ENCODE measurements at places on chromosomes 5 and 9.

GRCh38 chr5:101112645-101113044, 209.6 kb upstream of the ST8SIA4 start:
- DNase-seq: no peak

- no peak for DNase-seq
Observed at GRCh38 chr5:37665889-37666288, 174.0 kb downstream of the GDNF start.

DNA sequence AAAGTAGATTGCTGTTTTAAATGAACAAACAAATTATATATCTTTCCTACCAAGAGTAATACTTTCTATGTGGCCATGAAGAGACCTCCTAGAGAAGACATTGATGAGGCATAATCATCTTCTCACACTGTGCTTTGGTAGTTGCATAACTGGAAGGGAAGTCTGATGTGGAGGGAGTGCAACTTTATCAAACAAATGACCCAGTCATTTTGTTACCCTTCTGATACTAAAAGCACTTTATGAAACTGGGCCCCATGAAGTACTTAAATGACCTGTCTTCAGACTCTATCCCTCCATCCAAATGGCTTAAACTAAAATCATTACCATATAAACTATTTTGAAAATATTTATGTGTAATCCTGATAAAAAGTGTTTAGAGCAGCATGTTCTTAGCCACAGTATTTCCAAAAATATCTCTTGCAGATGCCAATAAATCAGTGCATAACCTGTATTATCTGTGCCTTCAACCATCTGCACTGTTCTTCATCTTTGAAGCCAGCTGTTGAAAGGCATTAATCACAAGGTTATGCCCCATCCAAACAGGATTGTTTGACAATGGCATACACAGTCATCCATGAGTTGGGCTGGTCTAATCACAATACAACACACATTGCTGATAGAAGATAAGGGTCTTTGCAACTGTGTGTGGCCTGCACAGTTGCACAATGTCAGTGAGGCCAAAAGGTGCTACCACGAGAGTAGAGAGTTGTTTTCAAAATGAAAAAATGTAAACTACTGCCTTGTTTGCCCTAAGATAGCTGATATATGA, 31.9 kb upstream of the MIER3 start:
- no peak for DNase-seq

DNA sequence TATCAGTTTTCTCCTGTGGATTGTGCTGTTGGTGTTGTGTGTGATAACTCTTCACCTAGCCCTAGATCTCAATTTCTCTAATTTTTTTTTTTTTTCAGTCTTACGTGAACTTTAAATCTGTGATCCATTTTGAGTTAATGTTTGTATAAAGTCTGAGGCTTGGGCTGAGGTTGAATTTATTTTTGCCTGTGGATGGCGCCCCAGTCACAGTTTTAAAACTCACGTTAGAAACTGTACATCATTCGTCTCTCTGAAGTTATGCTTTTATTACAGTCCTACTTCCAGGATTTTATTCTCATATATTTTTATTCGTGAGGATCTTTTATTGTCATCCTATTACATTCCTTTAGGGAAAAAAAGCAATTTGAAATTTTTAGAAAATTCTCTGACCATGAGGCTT, 103.1 kb downstream of the EHMT1 start:
- DNase-seq: no peak

GRCh38 chr9:124180557-124180956, 77.2 kb upstream of the NEK6 start:
- DNase-seq: peak; percentile 77

DNA sequence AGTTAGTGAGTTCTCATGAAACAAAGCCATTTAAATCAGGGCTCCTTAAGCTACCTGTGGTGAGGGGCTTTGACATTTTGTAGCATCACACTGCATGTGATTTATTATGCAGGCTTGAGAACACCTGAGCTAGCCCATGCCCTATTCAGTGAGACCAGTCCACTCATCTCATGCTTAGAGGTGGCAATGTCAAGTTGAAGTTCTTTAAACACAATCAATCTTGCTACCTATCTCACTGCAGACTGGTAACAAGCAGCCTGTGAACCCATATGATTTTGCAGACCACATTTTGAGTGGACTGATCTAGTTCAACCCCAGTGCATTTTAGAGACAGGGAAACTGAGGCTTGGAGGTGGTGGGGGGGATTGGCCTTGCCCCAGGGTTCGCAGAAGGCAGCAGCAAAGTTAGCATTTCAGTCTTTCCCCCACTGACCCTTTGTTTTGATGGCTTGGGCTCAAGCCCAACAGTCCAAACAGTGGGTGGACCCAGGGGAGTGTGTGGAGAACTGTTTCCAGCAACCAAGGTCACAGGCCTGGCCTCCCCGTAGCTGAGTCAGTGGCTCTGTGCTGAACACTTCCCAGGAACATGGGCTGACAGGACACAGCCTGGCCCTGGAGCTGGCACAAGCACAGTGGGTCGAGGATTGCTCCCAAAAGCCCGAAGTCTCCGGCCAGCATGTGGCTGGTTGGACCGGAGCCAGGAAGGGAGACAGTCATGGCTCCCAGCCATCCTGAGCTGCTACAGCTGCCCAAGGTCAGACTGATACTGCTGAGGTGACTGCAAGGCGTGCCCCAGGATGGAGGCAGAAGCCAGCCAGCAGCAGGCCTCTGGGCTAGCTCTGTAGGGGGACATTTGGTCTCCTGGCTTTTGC, 95.3 kb downstream of the RGS3 start:
- peak; percentile 74 for DNase-seq

- DNase-seq: no peak
Observed at GRCh38 chr5:82873452-82873851, 203.7 kb downstream of the TMEM167A start.

DNA sequence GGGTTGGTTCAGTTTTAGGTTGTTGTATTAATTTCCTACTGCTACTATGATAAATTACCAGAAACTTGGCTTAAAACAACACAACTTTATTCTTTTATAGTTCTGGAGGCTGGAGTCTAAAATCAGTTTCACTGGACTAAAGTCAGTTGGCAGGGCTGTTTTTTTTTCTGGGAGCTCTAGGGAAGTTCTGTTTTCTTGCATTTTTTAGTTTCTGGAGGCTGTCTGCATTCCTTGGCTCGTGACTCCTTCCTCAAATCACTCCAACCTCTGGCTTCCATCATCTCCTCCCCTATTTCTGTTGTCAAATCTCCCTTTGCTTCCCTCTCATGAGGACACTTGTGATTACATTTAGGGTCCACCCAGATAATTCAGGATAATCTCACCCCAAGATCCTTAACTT, 51.3 kb upstream of the SUB1 start:
- DNase-seq: no peak

DNA sequence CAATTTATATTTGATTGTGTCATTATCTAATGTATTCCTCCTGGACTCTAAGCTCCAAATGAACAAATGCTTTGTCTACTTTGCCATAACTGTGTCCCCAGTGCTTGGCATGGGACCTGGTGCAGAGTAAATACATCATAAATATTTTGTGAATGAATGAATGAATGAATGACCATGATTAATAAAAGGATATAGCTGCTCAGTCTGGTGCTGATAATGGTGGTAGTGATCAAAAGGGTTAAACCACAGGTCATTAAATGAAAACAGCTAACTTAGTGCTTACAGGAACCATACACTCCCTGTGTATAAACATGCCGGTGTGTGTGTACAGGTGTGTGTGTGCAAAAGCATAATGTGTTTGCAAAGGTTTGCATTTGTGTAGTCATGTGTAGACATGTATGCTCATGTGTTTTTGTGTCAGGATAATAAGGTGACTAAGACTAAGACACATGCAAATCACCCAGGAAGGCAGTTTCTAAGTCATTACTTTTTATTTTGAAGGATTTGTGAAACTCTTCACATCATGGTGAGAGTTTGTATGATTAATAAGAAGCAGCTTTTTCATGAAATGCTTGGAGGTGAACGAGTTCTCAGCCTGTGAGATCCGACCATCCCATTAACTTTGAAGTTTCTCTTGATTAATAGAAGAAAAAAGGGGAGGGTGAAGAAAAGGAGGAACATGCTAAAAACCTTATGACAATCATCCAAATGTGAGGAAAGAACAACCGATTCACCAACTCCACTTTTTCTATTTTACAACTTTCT, 24.6 kb downstream of the SPARC start:
- peak; percentile 6 for DNase-seq

DNA sequence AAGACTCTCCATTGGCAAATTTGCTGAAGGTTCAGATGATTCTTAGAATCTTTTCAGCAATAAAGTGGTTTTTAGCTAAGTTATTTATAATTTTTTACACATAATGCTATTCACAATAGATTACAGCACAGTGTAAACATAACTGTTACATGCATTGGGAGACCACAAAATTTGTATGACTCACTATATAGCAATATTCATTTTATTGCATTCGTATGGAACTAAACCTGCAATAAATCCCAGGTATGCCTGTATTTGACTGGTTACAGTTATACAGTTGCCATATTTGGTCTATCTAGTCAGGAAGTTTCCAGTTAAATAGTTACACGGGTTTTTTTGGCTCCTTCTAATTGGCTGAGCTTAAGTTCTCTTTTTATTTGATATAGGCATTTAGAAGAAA, 220.8 kb downstream of the MRPS30 start:
- DNase-seq: no peak

DNA sequence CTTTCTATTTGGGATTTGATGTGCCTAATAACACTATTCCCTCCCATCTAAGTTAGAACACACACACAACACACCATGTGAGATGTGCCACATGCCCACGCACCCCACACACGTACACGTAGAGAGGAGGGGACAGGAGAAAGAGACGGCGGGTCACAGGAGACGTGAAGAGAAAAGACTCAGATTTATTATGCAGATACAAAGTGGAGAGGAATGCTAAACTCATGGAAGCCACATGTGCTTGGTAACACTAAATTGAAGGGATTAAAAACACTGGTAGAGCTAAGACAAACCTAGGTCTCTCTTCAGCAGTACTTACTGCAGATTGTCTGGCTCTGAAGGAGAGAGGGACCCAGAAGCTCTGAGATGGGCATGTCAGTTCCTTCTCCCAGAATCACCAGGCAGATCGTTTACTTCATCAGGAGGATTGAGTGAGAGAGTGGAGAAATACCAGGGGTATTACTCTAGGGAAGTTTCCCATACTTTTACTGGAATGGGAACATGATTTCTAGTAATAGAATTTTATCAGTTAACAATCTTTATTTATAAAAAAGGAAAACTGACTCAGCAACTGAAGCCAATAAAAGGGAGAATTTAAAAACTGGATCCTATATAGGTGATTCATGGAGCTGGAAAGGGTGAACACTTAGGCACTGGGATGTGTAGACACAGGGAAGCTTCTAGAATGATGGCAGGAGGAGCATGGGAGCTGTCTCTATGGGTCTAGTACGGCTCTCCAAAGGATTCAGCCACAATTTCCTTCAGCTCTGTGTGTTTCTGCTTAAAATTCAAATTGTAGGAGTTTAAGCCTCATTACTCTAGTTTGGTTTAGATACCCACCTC, 139.4 kb downstream of the MACIR start:
- DNase-seq: no peak

DNA sequence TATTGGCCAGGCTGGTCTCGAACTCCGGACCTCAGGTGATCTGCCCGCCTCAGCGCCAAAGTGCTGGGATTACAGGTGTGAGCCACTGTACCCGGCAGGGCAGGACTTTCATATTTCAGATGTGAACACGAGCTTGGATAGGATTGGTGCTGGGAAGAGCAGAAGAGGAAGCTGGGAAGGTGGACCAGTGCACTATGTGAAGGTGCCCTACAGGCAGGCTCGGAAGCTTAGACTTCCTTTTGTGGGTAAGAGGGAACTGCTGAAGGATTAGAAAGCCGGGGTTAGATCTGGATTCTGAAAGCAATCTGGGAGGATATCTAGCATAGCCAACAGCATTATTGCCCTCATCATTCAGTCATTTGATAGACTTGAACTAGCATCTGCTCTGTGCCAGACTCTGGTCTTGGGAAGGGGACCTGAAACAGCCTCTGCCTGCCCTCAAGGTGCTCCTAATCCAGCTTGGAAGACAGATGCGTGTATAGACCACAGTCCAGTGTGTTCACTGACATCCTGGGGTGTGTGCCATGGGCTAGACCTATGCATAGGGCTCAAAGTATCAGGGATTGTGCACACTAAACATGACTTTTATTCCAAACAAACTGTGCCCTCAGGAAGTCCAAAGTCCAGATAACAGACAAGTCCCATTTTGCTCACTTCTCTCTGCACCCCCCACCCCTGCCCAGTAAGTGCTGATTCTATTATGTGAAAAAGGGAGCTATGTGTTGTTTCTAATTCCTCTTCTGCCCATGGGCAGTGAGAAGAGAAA, 637 bp downstream of the CBY3 start:
- DNase-seq: no peak

- DNase-seq: no peak
Observed at GRCh38 chr5:94045839-94046782, 304.7 kb upstream of the POU5F2 start.

- no peak for DNase-seq
Observed at GRCh38 chr5:555058-555623, 30.9 kb upstream of the SLC9A3 start.

GRCh38 chr9:14692470-14693250, 572 bp downstream of the ZDHHC21 start:
- peak; percentile 12 for DNase-seq

DNA sequence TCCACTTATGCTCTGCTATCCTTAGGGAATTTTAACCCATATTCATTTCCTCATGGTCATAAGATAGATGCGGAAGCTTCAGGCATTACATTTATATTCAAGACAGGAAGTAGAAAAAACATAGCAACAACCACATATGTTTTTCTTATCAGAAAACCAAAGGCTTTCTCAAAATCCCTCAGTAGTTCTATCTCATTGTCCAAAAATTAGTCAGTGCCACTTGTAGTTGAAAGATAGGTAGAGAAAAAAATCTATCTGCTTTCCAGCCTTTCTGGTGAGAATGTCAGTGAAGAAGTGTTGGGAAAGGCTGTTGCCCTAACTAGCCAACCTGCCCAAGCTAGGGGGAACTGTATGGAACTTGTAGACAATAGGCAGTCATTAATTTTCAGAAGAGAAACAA, 23.5 kb upstream of the MOCS2 start:
- no peak for DNase-seq

DNA sequence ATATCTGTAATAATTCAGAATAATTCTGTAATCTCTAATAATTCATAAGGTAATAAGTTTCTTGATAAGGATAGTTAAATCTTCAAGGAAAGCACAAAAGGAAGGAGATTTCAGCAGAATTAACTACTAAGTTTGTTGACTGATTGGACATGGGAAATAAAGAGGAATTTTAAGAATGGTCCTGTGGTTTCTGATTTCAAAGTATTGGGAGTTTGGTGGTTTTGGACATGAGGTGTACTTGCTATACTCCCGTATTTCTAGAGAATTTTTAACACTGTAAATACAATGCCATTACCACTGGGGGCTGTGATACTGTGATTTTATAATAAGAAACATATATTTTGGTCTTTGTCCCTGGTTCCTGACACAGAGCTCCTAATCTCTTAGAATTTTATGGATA, 123.9 kb downstream of the UNC13B start:
- peak; percentile 54 for DNase-seq

GRCh38 chr5:37892586-37892985, 52.7 kb upstream of the GDNF start:
- no peak for DNase-seq

GRCh38 chr9:112531666-112532282, 45.1 kb downstream of the KIAA1958 start:
- DNase-seq: peak; percentile 53

Measured in choroid plexus epithelial cell (primary cell).